Adipocyte (in vitro differentiated cells): ENCODE measurements at places on chromosomes 7 and 10.

- peak; percentile 13 for DNase-seq
These were observed 624.5 kb downstream of the PARD3 start for GRCh38 chr10:34190580-34190979.

GRCh38 chr10:89916468-89917215, 215.3 kb downstream of the KIF20B start:
- peak; percentile 31 for DNase-seq

DNA sequence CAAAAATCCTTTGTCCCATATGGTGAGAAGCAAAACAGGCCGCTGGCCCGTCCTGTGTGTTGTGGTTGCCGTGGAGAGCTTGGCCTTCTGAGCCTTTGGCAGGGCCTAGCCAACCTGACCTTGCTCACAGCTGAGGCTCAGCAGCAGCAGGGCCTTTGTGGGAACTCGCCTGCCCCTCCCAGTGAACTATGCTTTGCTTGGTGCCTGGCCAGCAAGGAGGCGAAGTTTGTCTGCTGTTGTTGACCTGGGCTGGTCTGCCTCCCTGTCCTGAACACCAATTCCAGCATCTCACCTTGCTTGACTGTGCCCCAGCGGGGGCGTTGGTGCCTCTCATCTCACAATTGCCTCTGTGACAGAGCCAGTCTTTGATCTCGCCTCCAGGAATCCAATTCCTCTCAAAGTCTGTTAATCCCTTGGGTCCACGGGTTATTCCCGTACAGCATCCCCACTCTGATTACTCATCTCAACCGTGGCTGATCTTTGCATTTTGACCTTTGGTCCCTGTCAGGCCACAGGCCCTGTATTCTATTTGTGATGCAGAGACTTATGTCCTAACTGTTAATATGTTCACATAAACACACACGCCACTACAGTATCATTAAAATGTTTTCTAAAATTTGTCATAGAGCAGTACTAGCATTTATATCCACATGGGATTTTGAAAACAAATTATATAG, 22.6 kb downstream of the EPDR1 start:
- no peak for DNase-seq

- no peak for DNase-seq
These were observed 22.5 kb upstream of the TIAL1 start for GRCh38 chr10:119619215-119619614.

DNA sequence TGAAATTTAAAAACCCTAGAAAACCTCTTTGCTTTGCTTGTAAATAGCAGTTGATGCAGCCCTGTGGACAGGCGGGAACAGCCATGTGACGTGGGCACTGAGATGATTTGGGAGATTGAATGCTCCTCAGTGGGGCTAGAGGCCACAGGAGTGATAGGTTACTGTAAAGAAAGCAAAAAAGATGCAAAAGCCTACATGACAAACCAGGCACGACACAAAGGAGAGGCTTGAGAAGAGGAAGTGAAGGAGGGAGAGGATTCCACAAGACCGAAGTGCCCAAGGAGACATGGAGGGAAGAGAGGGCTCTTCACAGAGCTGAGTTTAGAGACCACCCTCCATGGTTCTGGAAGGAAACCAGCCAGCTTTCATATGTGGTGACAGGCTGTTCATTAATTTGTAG, 25.7 kb downstream of the IKZF1 start:
- no peak for DNase-seq

DNA sequence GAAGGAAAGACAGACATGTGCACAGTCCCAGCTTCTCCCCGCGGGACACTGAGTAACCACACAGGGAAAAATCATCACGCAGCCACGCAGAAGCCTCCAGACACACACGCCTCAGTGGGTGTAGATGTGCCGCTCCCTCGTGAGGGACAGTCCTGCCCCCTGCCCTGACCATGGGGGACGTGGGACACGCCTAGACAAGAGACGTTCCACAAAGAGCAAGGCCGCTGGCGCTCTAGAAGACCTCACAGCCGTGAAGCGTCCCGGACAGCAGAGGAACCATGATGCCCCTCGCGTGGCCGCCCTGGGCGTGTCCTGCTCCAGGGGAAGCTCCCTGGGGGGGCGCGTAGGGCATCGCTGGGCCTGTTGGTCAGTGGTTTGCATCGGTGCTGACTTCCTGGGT, 210.8 kb downstream of the DNAJB6 start:
- no peak for DNase-seq

GRCh38 chr7:92437956-92438491, 9.3 kb upstream of the GATAD1 start:
- no peak for DNase-seq

DNA sequence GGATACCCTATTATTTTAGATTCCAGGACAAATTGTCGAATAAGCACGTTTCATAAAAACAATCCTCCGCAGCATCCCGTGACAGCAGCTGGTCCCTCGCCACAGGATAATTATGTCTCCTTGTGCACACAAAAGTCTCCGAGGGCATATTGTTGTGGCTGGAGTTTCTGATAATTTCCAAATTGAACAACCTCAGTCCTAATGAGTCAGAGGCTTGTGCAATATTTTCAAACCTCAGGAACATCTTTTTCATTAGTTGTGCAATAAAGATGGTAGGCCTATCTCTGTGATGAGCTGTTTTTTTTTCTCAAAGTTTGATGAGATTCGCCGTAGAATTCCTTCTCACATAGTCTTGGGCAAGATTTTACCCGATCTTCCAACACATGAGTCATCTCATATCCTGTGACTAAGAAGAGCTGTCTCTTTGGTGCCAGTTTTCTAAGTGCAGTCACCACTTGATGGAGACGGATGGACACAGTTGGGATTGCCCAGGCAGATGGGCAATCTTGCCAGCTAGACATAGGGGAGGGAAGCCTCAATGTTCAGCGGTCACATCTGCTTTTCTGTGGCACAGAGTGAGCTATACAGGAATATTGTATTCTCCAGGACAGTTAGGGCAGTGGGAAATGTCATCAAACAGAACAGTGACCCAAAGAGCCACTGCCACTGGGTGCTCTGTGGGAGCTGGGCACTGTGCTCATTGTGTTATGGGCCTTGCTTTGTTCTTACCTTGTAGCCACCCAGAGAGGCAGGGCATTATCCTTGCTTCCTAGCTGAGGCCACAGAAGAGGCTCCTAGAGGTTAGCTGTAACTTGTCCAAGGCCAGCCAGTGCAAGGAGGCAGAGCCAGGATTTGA, 7.8 kb downstream of the HTRA1 start:
- peak; percentile 91 for DNase-seq

DNA sequence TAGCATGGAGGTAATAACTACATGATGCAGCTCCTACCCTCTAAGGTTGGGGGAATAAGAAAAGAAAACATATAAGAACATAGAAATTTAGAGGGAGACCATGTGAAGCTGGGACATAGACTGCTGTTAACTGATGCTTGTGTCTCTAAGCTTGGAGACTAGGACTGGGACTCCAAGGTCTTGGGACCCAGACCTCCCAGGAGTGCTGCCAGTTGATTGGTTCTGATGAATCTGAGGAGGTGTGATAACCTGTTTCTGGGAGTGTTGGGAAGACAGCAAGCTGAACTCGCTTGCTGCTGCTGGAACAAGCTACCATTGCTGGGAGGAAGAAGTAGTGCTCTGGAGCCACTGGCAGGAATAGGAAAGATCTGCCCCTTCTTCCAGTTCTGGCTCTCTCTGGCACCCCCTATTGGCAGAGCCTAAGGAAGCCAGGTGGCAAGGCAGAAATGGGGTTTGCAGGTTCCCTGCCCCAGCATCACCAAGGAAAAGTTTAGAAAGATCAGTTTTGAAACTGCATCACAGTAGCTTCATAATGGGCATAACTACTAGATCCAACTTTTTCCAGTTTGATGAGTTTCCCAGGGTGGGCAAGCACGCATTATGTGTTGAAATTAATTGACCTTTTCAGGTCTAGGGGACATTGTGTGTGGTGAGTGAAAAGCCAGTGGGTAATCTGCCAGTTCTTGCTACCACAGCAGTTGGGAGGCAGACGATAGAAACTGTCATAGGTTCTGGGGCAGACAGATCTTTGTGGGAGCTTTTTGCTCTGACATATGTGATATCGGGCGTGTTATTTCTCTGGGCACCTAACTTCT, 140.7 kb downstream of the SND1 start:
- DNase-seq, result no peak
